ENCODE measurements at places on chromosomes 16 and 17. TPM values are rescaled to one million over a fixed set of nuclear protein-coding genes. Genes with fewer than 3 reads are reported as not detected.

Gene CDRT15
- total RNA-seq = not detected

GRCh38 chr16:64656471-64656870 lies 465.4 kb downstream of the CDH11 start:
- no peak for DNase-seq

GRCh38 chr16:21570676-21571017 lies 28.7 kb upstream of the METTL9 start:
- DNase-seq = no peak

GRCh38 chr17:56910509-56911235 lies 3.2 kb downstream of the TRIM25 start:
- DNase-seq = no peak

DNA sequence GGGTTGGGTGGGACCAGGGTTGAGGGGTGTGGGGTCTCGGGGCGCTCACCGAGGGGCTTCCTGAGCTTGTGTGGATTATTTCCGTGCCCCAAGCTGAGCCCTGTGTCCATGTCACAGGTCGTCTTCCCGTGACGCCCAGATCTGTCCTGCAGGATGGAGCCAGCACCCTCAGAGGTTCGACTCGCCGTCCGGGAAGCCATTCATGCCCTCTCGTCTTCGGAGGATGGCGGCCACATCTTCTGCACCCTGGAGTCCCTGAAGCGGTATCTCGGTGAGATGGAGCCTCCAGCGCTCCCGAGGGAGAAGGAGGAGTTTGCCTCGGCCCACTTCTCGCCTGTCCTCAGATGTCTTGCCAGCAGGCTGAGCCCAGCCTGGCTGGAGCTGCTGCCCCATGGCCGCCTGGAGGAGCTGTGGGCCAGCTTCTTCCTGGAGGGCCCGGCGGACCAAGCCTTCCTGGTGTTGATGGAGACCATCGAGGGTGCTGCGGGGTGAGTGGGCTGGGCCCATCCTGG lies 1.0 kb downstream of the TELO2 start:
- DNase-seq = no peak

All from esophagus muscularis mucosa (tissue), 4 donors.